ENCODE measurements at places on chromosomes 12 and 14.

DNA sequence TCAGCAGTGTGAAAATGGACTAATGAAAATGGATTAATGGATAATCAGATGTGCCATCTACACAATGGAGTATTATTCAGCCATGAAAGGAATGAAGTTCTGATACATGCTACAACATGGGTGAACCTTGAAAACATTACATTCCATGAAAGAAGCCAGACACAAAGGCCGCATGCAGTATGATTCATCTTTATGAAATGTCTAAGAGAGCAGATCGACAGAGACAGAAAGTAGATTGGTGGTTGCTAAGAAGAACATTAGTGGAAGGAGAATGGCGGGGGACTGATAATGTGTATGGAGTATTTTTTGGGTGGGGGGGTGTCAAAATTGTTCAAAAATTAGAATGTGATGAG, 47.3 kb downstream of the PRKAB1 start:
- DNase-seq, result no peak

- no peak for DNase-seq
Measured at GRCh38 chr12:71804505-71804904, 35.1 kb upstream of the TBC1D15 start.

DNA sequence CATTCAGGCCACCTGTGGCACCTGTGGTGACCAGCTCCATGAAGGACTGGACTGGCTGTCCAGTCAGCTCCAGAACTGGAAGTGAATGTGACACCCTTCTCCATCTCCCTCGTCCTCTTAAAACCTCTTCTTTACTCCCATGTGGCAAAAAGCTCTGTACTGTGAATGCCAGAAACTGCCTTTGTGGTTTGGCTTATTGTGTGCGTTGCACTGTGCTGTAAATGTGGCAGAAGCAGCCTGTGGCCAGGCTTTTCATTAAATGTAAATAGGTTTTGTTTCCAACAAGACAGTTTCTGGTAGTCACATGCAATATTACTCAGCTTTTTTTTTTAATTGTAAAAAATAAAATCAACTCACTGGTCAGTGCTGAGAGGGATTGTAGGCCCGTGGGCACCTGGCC, 453.7 kb downstream of the ATP23 start:
- no peak for DNase-seq

- no peak for DNase-seq
Measured at GRCh38 chr14:73025544-73025943, 1.4 kb downstream of the ZFYVE1 start.

- DNase-seq, result peak; percentile 64
Measured at GRCh38 chr14:103520657-103521437, 1.8 kb downstream of the CKB start.

DNA sequence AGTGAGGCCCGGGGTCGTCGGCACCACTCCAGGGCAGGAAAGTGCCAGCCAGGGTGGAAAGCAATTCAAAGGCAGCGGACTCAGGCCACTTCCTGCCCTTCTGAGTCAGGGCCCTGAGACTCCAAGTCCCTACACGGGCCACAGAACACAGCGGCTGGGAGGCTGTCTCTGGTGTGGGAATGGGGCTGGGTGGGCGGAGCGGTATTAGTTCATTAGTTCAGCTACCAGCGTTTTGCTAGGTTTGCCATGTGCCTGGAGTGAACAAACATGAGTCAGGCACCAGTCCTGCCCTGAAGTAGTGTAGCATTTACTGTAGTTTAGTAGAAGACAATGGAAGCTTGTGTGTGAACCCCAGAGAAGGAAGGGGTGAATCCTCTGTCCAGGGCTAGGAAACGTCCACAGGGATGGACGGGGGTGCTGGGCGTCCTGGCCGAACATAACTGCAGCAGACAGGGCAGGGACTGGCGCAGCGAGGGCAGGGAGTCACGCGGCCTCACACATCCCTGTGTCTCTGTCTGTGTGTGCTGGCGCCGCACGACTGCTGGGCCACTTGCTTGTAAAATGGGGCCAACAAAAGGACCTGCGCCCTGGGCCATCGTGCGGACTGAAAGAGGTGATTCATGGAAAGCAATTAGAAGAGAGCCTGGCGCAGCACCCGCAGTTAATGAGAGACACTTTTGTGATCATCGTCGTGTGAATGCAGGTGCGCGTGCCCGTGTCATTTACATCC, 186.4 kb upstream of the PRMT8 start:
- no peak for DNase-seq

- peak; percentile 73 for DNase-seq
Measured at GRCh38 chr12:6278439-6279255, 31.8 kb upstream of the PLEKHG6 start.

GRCh38 chr14:22577334-22577908, 11.6 kb downstream of the DAD1 start:
- DNase-seq, result no peak

Data from effector CD4-positive, alpha-beta T cell (primary cell).